Left kidney (tissue), 8 donors: ENCODE measurements at places on chromosomes 11 and 22.

DNA sequence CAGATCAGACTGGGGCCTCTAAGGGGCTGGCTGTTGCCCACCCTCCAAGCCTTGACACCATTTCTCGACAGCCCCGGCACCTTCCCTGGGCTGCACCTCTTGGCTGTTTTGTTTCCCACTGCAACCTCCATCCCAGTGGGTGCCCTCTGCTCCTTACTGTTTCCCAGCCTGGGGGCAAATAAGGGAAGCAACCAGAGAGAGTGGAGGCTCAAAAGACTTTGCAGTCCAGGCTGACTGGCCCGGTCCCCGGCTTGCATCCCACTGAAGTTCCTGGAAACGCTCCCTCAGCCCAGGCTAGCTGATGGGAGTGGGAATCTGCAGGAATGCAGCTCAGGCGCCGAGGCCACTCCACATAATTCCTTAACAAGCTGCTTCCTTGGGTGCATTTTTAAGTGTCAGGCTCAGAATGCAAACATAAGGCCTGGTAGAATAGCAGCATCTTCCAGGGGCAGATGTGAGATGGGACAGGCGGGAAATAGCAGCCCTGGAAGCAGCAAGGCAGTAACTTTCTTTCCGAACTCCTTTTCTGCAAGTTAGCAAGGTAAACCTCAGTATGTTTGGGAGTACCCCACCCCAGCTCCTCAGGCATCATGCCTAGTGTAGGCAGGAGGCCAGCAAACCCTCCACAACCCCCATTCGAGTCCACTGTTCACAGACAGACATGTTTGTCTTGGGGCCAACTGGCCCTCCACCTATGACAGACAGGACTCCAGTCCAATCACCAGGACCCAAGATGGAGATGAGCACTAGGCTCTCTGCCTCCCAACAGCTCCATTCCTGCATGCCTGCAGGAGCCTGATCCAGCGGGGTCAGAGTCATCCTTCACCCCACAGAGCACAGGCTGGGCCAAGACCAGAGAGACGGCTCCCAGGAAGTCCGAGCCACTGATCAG is 39.3 kb downstream of the RPL27A start:
- no peak for DNase-seq

- no peak for DNase-seq
These were observed 450.5 kb upstream of the CCDC90B start for GRCh38 chr11:83736684-83737083.

- no peak for DNase-seq
These were observed 80.4 kb upstream of the FSHB start for GRCh38 chr11:30150425-30150824.

DNA sequence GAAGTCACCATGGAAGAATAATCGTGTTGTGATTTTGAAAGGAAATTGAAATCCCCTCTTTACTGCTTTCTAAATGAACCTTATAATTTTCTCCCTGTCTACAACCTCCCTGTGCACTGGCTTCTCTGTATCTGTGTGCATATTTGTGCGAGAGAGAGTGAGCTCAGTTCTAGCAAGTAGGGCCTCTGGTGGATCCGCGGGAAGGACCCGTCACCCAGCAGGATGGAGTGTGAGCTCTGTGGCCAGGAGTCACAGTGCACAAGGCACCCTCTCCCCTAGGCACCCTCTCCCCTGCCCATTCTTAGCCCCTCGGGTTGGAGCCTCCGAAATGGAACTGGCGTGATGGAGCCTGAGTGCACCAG is 109.0 kb downstream of the TRIM29 start:
- DNase-seq = no peak

DNA sequence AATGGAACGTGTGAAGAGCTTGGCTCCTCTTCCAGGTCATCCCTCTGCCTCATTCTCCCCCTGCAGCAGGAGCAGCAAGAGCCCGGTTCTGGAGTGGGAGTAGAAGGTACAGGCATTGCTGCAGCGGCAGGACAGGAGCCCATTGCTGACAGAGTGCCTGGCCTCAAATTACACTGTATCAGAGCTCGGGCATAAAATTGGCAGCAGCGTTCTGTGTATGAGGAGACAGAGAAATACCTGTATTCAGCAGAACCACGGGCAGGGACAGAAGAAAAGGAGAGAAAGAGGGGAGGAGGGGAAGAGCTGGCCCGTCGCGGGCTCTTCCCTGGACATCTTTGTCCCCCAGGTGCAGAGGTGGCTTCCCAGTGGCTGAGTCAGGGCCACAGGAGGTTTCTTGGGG is 2.6 kb upstream of the NCF4 start:
- no peak for DNase-seq

DNA sequence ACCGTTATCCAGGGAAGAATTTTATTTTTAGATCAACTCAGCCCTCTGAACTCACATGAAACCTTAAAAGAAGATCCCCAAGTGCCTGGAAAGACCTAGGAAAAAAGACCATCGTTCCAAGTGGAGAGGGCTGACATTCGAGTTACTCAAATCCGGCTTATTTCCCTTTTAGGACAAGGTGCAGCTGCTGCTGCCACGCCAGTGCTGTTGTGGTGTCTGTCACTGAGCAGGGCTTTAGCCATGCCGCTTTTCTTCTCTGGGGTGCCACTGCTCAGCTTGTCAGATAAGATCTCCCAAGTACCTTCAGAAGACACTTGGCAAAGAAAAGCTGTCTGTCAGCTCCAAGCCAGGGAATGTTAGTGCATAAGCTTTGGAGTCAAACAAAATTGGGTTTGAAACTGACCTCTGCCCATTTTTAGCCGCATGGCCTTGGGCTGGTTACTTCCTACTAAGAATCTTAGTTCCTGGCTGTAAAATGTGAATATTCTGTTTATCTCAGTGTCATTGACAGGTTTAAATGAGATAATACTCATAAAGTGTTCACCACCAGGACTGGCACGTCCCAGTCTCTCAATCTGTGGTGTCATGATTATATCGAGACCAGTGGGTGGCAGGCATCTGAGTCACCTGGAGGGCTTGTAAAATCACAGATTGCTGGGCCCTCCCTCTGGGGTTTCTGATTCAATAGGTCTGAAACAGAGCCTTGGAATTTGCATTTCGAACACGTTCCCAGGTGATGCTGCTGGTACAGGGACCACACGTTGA is 117.5 kb downstream of the PKNOX2 start:
- DNase-seq = no peak

- no peak for DNase-seq
These were observed 17.4 kb upstream of the CREB3L1 start for GRCh38 chr11:46259971-46260560.

DNA sequence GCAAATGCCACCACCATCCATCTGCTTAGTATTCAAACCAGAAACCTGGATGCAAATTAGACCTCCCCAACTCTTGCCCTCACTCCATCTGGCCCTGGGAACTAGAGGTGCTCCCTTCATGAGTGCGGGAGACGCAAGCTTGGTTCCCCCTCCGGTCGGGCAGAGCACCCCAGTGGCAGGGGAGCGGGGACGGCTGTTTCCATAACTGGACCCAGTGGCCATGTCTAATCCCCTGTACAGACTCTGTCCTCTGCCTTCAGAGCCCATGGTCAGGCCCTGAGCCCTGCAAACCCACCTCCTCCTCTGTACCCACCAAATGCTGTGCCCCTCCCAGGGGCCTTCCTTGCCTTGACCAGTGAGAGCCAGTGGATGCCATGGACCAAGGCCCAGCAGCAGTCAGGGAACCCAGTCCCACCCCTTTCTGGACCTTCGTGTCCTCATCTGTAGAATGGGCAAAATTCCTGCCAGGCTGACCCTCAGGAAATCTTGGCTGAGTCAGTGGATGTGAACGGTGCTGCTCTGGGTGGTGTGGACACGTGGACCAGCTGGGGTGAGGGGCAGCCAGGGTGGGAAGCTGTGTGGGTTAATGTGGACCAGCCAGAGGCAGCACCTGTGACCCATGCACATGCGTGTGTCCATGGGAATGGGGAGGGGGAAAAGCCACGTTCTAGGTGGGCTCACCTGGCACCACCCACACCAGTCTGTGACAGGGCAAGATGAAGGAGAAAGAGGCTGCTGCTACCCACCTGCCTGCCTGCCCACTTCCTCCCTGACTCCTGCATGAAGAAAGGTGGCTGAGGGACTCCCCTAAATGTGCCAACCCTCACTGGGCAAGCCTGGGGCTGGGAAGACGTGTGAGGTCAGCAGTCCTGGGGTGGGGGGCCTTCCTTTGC is 72.8 kb downstream of the LRRC32 start:
- no peak for DNase-seq

GRCh38 chr11:55658031-55658573 is 3.9 kb upstream of the OR4C6 start:
- DNase-seq = no peak

DNA sequence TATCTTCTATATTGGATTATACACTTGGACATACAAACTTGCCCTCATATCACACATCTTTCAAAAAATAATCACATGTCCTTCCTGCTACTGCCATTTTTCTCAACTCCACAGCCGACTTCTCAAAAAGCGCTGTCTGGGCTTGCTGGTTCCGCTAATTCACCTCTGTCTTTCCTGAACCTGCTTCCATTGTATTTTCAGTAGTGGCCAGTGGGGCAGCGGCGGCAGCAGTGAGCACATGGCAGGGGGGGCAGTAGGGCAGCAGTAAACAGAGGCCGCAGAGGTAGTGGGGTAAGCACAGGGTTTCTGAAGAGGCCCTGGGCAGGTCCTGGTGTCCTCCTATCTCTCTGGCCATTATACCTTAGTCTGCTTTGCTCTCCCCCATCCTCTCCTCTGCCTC is 126.3 kb downstream of the RRAS2 start:
- DNase-seq = no peak

DNA sequence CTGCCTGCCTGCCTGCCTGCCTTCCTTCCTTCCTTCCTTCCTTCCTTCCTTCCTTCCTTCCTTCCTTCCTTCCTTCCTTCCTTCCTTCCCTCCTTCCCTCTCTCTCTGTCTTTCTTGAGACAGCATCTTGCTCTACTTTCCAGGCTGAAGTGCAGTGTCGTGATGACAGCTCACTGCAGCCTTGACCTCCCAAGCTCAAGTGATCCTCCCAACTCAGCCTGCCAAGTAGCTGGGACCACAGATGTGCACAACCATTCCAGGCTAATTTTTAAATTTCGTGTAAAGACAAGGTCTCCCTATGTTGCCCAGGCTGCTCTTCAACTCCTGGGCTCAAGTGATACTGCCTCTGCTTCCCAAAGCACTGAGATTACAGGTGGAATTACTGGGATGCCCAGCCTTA is 328.2 kb upstream of the SORL1-AS1 start:
- no peak for DNase-seq

DNA sequence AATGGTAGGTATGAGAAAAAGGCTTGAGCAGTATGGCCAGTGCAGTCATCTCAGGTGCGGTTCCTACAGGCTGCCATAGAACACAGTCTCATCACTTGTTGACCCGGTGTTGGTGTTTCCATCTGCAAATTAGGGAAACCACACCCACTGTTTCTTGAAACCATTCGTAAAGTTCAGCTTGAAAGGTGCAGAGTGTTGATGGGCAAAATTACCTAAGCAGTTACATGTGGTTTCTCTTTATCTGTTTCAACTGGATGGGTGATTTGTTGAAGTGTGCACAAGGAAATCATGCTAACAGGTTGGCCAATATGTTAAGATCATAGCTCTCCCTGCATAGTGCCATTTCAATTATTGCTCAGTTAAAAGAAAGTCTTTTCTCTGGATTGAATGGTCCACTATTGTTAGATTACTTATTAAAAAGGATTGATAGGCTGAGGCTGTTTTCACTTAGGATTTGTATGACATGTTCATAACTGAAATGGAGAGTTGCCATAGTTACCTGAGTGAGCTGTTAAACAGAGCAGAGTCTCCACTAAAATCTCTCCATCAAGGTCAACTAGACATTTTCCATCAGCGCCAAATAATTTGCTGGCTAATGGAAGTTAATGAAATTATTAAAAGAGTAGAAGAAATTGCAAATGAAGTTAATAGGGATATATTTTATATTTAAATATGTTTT is 203.1 kb upstream of the MTMR2 start:
- DNase-seq = no peak

DNA sequence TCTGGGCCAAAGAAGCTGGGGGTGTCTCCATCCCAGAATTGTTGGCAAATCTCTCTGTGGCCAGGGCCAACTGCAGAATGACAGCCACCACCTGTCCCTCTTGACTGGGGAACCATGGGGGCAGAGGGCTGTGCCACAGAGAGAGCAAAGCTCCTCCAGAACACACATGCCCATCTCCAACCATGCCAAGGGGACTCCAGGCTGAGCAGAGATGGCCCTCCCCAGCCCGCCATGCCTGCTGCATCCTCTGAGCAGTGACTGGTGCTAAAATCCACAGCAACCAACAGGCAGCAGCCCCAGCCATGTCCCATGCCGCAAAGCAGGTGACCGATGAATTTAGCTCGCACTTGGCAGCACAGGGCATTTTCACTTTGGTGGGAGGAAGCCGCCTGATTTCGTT is 45.0 kb downstream of the LARGE1 start:
- DNase-seq = no peak

- no peak for DNase-seq
These were observed 391.9 kb upstream of the CADM1 start for GRCh38 chr11:115896084-115896483.

GRCh38 chr11:38304926-38305325 is 1706.9 kb upstream of the RAG2 start:
- no peak for DNase-seq

DNA sequence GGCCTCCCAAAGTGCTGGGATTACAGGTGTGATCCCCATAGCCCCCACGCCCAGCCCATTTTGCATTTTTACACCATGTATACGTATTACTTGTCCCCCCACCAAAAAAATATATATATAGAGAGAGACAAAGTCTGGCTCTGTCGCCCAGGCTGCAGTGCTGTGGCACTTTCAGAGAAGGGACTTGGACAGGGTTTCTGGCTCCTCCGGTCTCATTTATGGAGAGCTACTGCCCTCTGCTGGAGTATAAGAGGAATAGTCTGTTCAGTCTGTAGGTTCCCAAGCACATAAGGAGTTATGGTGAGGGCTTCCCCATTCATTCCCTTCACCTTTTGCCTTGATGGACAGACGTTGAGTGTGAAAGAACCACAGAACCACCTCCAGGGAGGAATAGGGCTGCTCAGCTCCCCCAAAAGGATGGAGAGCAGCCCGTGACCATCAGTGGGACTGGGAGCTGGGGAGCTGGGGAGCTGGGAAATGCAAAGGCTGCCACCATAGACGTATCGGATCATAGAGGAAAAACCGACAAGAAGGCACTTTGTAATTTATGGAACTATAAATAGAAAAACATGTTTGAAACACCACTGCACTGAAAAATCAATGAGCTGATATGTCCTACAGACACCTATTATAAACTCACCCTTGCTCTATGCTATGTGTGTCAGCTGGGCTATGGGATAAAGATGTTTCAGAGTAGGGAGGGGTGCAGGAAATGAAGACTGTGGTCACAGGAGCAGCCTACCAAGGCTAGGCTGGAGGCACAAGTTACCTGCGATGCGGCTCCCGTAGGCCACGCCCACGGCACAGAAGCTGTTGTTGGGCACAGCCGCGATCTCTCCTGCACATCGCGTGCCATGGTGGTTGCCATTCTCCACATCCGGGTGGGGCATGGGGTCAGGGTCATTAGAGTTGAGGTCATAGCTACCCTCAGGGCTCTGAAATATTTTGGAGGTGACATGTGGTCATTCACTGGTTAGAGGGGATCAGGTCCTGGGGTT is 5.2 kb downstream of the PCSK7 start:
- DNase-seq = peak; percentile 83

GRCh38 chr11:7320306-7320705 is 68.6 kb downstream of the SYT9 start:
- DNase-seq = no peak

GRCh38 chr11:62702246-62702645 is 5.0 kb downstream of the BSCL2 start:
- DNase-seq = no peak
